Uterus (tissue), 4 donors: ENCODE measurements at places on chromosomes 12 and 14. TPM values are rescaled to one million over a fixed set of nuclear protein-coding genes. Genes with fewer than 3 reads are reported as not detected.

DNA sequence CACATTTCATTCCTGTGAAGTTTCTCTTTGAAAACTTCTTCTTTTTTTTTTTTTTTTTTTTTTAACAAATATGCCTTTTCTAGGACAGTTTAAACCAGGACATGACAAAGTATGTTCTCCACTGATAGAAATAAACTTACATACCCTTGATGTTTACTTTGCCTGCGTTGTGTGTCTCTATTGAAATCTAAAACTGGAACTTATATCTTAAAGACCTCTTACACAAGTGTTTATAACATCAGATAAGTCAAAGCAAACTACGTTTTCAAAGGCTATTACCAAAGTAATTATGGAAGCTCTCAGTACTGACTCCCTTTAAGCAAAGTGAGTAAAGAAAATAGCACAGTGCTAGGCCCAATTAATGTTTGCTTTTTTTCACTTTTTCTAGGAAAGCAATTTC, 30.6 kb upstream of the ISM2 start:
- no peak for DNase-seq

DNA sequence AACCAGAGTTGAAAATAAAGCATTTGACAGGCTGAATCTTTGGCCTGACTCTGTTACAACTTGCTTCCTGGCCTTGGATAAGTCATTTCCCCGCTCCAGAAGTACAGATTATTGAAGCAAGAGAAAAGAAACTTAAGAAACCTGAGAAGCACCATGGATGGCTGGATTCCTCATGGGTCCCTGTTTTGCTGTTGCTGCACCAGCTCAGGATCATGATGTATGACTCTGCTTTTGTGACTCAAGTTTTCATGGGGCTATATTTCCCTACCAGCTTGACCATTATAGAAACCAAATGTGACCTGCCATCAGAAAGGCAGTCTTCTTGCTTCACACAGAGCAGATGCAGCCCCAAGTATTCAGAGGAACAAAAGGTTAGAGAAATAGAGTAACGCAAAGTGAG, 921.8 kb downstream of the BCL11B start:
- DNase-seq = no peak

DNA sequence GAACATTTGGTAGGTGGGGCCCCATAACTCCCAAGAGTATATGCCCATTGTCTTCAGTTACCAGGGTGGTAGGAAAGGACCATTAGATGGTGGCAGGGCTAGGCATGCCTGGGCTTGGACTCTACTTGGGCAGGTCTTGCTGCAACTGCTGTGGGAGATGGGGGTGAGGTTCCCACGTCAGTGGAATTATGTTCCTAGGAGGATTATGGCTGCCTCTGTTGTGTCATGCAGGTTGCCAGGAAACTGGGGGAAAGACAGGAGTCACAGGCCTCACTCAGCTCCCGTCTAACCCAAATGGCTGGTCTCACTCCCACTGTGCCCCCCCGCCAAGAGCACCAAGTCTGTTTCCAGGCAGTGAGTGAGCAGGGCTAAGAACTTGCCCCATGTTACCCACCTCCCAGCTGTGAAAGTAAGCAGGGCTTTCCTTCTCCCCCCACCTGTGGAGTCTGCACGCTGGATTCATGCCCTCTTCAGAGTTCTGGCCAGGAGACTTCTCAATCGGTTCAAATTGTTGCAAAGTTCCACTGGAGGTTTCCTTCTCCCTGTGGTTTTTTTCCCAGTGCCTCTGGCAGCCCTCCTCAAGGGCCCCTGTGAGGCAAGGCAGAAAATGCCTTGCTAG, 337.5 kb downstream of the CCDC91 start:
- DNase-seq = no peak

DNA sequence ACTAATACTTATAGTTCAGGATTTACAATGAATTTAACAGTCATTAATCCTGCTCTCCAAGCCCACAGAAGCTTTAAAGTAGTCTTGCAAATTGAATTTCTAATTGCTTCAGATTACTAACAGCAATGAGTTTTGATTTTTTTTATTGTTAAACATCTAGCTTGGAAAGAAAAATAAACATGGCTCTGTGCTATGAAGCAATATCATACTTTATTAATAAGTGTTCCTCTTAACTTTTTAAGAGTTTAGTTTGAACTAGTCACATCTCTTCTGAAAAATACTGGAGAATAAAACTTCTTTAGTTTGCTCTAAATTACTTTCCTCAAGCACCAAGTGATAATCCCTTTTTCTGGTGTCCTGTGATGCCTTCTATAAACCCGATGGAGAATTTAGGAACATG, 250.2 kb downstream of the TRHDE start:
- DNase-seq = no peak

GRCh38 chr12:109702111-109702841, 11.3 kb upstream of the FAM222A start:
- no peak for DNase-seq

DNA sequence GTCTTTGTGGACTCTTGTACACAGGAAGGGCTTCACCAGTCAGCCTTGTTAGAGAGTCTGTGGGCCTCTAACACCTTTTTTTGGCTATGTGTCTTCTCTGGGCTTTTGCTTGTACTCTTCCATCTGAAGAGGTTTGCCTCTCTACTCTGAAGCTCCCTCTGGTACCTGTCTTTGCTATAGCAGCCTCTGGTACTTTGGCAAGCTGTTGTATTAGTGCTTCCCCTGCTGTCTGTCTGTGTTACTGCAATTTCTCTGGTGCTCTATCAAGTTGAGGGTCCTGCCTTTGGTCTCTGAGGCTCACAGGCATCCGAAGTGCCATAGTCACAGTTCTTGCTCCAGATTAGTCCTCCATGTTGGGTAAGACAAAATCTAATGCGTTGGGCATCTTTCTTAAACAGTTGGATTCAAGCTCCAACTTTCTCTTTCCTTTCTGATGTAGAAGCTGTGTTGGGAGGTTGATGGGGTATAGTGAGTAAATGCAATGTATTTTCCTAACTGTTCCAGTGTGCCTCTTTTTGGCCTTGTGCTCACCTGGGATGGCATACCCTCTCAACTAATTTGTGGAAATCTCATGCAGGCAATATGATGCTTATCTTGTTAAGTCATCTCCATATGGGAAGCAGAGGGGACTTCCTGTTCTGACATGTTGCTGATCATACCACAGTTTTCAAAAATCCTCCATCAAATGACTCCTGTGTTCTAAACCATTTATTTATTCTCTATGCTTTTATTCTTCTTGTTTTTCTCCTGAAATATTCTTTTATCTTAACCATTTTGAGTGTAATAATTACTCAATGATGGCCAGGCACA, 88.8 kb downstream of the ATF7IP start:
- no peak for DNase-seq

DNA sequence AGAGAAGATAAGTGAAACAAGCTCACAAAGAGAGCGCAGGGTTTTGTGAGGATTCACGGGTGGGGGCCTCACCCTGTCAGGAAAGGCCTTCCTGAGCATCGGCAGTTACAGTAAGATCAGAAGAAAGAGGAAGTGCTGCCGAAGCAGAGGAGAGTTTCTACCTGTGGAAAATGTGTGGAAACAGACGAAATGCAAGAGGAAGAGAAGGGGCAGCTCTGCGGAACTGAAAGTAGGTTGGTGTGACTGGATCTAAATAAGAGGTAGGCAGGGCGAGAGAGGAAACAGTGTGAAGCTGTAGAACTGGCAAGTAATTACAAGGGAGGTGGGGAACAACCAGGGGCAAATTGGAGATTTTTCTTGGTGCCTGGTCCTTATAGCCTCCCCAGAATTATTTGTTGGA, 2.6 kb downstream of the GPR68 start:
- DNase-seq = no peak

- DNase-seq = no peak
These were observed 71.2 kb upstream of the COCH start for GRCh38 chr14:30803185-30803584.

The SINHCAF gene
- 146 TPM for total RNA-seq

The NTS gene
- 14.2 TPM for total RNA-seq

The MYL2 gene
- total RNA-seq = not detected
